ENCODE measurements at places on chromosomes 2 and 18.

DNA sequence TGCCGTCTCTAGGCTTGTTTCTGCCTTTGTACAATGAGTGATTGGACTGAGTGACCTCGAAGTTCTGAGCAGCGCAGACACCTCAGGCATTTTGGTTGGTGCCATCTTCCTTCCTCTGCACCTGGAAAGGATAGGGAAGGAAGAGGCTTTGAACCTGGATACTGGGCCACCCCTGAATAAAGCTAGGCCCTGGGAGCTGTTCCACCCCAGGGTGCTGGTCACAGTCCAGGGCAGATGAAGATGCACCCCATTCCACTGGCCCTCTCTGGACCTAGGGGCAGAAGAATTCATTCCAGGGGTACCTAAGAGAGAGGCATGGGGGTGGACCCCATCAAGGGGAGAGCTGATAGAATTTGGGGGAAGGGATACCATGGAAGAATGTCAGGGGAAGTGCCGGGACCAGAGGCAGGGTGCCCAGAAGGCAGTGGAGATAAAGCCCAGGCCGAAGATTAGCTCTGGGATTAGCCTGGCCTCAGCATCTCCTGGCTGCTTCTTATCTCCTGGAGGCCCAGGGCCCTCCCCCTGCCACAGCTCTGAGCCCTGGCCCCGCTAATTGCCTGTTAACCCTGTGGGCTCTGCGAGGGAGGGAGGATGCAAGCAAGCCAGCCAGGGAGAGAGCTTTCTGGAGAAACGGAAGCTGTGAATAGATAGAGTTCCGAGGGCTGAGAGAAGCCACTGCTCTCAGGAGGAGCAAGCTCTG, 11.4 kb downstream of the ASIC4 start:
- DNase-seq, result no peak

GRCh38 chr2:232966122-232966521, 46.9 kb downstream of the NGEF start:
- no peak for DNase-seq

GRCh38 chr2:52597346-52597745, 1170.3 kb upstream of the CHAC2 start:
- DNase-seq, result no peak

DNA sequence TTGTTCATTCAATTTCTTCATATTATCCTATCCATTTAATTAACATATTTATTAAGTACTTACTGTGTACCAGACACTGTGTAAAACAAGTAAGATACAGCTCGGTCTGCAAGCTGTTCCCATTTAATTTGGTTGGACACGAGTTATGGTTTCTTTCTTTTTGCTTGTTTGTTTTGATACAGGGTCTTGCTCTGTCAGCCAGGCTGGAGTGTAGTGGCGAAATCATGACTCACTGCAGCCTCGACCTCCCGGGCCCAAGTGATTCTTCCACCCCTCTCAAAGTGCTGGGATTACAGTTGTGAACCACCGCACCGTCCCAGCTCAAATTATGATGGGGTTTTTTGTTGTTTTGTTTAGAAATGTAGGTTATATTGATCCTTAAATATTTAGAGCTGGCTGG, 9.0 kb downstream of the CYBRD1 start:
- no peak for DNase-seq

- DNase-seq, result no peak
Measured at GRCh38 chr2:200667413-200667812, 81.6 kb downstream of the AOX1 start.

- DNase-seq, result no peak
Measured at GRCh38 chr2:204449977-204450376, 95.3 kb upstream of the PARD3B start.

- no peak for DNase-seq
Measured at GRCh38 chr2:314561-315336, 26.9 kb upstream of the ALKAL2 start.

GRCh38 chr2:48114256-48114655, 208.0 kb upstream of the FBXO11 start:
- DNase-seq, result no peak

Data from activated T-helper 1 cell treated with Interleukin-2 at 50 U/mL for 16 hours (primary cell).